Fibroblast of lung (primary cell): ENCODE measurements at places on chromosomes 16 and 17. TPM values are rescaled to one million over a fixed set of nuclear protein-coding genes. Genes with fewer than 3 reads are reported as not detected.
A peak's percentile ranks its signal among the peaks of the same experiment; 100 is the strongest.

The ABI3 gene
- not detected in 2 replicates for total RNA-seq

The CRHR1 gene
- total RNA-seq: not detected in 2 replicates

- H3K27me3 ChIP-seq: no peaks in the 10 kb centered on the region
- peaks cover 12% of the 10 kb centered on the region for H3K36me3 ChIP-seq
- no peak for DNase-seq
- no peak overlapping the region for H3K27ac ChIP-seq
- H3K4me3 ChIP-seq: no peak overlapping the region
- H3K4me1 ChIP-seq: no peaks in the 10 kb centered on the region
These were observed 68.2 kb downstream of the AP2B1 start for GRCh38 chr17:35655303-35655702.

The DNAAF1 gene
- not detected in 2 replicates for total RNA-seq

- DNase-seq: no peak
- H3K27ac ChIP-seq: no peak overlapping the region
- no peak overlapping the region for H3K4me3 ChIP-seq
- no peaks in the 10 kb centered on the region for H3K27me3 ChIP-seq
- no peaks in the 10 kb centered on the region for H3K36me3 ChIP-seq
These were observed 54.1 kb downstream of the PSMD12 start for GRCh38 chr17:67312265-67312664.

GRCh38 chr16:56349711-56350161 is 75.6 kb downstream of the AMFR start:
- no peaks in the 10 kb centered on the region for H3K36me3 ChIP-seq
- no peak overlapping the region for H3K4me3 ChIP-seq
- H3K4me1 ChIP-seq: no peaks in the 10 kb centered on the region

DNA sequence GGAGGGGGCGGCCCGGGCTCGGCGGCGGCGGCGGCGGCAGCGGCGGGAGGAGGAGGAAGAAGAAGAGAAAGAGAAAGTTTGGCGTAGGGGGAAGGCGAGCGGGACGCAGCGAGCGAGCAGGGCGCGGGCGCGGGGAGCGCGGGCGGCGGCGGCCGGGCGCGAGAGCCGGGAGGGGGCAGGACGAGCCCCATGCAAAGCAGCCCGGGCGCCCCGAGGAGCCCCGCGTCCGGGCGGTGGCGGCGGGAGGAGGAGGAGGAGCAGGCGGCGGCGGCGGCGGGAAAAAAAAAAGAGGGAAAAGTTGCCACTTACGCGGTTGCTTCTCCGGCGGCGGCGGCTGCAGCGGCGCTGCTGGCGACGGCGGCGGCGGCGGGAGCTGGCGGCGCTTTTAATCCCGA is 10.3 kb upstream of the ZFHX3 start:
- H3K27me3 ChIP-seq: no peaks in the 10 kb centered on the region
- H3K27ac ChIP-seq: peak overlapping the region; percentile 61
- DNase-seq: peak; percentile 36
- H3K4me1 ChIP-seq: peaks cover 16% of the 10 kb centered on the region
- H3K36me3 ChIP-seq: no peaks in the 10 kb centered on the region
- H3K4me3 ChIP-seq: peak overlapping the region; percentile 74

GRCh38 chr17:45981306-45981705 is 17.7 kb upstream of the STH start:
- H3K4me1 ChIP-seq: no peaks in the 10 kb centered on the region
- no peak for DNase-seq
- H3K36me3 ChIP-seq: no peaks in the 10 kb centered on the region
- peaks cover 6% of the 10 kb centered on the region for H3K27me3 ChIP-seq
- no peak overlapping the region for H3K27ac ChIP-seq

The HOXB4 gene
- total RNA-seq: 6.2 and 8.9 TPM in 2 replicates

DNA sequence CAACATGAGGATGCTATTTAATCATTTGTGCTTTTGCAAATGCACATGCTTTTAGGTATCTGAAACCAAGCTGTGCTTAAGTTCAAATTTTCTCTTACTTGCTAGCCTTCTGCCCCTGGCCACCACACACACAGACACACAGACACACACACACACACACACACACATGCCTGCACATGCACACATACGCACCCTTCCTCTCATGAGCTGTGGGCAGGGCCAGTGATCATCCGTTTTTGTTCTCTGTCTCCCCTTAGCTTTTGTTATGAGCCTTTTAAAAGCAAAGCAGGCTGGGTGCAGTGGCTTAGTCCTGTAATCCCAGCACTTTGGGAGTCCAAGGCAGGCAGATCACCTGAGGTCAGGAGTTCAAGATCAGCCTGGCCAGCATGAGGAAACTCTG is 34.2 kb downstream of the CD300LF start:
- no peak for DNase-seq
- no peaks in the 10 kb centered on the region for H3K36me3 ChIP-seq
- no peak overlapping the region for H3K4me3 ChIP-seq
- no peaks in the 10 kb centered on the region for H3K27me3 ChIP-seq
- no peak overlapping the region for H3K27ac ChIP-seq
- no peaks in the 10 kb centered on the region for H3K4me1 ChIP-seq

GRCh38 chr17:75640556-75641119 is 7.4 kb downstream of the SMIM5 start:
- H3K36me3 ChIP-seq: no peaks in the 10 kb centered on the region
- H3K27me3 ChIP-seq: no peaks in the 10 kb centered on the region
- no peak overlapping the region for H3K4me3 ChIP-seq
- no peak for DNase-seq

GRCh38 chr16:9443864-9444263 is 352.4 kb downstream of the HAPSTR1 start:
- no peak overlapping the region for H3K27ac ChIP-seq
- H3K4me3 ChIP-seq: no peak overlapping the region
- H3K4me1 ChIP-seq: no peaks in the 10 kb centered on the region
- H3K27me3 ChIP-seq: no peaks in the 10 kb centered on the region

The CDH8 gene
- under 0.01 TPM in 1 of 2 replicates, not detected in the other for total RNA-seq

GRCh38 chr17:37220607-37220953 is 155.2 kb upstream of the C17orf78 start:
- no peaks in the 10 kb centered on the region for H3K27me3 ChIP-seq
- H3K27ac ChIP-seq: no peak overlapping the region
- H3K4me3 ChIP-seq: no peak overlapping the region

The LRRC36 gene
- 0.51 and 0.66 TPM in 2 replicates for total RNA-seq

DNA sequence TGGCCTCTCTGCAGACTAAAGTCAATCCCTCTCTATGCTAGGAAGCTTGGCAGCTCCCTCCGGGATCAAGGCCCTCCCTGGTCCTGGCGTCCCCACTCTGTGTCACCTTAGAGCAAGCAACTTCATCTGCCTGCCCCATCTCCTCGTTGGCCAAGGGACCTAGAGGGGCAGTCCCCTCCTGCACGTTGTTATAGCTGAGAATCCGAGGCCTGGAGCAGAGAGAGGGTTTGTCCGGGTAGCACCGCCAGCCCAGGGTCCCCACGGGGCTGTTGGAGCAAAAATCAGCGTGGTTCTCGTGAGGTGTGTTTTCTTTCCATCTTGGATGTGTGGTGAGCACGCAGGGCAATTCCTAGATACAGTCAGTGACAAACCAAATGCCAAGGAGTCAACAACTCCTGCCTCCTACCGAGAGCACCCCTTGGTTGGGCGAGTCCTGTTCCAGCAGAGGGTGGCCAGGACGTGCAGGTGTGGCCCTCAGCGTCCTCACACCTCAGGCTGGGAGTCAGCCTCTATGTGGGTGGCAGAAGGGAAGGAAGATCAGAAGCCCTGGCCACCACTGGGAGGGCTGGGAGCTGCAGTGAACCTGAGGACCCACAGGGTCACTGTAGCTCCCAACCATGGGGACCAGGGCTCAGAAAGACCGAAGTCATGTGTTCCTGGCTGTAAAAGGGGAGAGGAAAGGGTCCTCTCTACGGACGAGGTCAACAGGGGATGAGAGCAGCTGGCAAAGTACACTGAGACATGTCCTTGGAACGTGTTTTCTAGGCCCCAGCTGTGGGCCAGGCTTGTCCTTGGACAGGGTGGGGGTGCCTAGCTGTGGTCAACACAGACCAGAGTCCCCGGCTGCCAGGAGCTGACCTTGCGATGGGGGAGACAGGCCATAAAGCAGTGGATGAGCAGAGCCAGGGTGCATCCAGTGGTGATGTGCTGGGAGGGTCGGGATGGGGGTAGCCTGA is 85.6 kb upstream of the CIBAR2 start:
- no peak for DNase-seq
- peaks cover 14% of the 10 kb centered on the region for H3K4me1 ChIP-seq
- no peak overlapping the region for H3K27ac ChIP-seq
- H3K27me3 ChIP-seq: no peaks in the 10 kb centered on the region
- H3K36me3 ChIP-seq: no peaks in the 10 kb centered on the region
- H3K4me3 ChIP-seq: no peak overlapping the region

- no peak overlapping the region for H3K4me3 ChIP-seq
- H3K27me3 ChIP-seq: no peaks in the 10 kb centered on the region
- no peaks in the 10 kb centered on the region for H3K4me1 ChIP-seq
- no peak overlapping the region for H3K27ac ChIP-seq
These were observed 85.3 kb downstream of the STXBP4 start for GRCh38 chr17:55053855-55054254.

- H3K4me1 ChIP-seq: peaks cover 3% of the 10 kb centered on the region
- no peak overlapping the region for H3K4me3 ChIP-seq
- no peak overlapping the region for H3K27ac ChIP-seq
These were observed 1.7 kb upstream of the CDR2 start for GRCh38 chr16:22375963-22376640.

DNA sequence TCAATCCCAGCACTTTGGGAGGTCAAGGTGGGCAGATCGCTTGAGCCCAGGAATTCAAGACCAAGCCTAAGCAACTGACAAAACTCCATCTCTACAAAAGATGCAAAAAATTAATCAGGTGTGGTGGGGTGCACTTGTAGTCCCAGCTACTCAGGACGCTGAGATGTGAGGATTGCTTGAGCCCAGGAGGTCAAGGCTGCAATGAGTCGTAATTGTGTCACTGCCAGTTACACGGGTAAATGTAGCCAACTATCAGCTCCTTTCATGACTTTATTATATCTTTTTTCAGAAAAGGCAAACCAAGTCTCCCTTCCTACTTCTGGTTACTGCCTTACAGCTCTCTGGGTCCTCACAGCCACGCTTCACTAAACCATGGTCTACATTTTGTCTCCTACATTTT is 4.0 kb downstream of the SDF2 start:
- H3K27me3 ChIP-seq: no peaks in the 10 kb centered on the region
- peaks cover 8% of the 10 kb centered on the region for H3K36me3 ChIP-seq
- H3K4me3 ChIP-seq: no peak overlapping the region
- peaks cover 2% of the 10 kb centered on the region for H3K4me1 ChIP-seq
- H3K27ac ChIP-seq: no peak overlapping the region

DNA sequence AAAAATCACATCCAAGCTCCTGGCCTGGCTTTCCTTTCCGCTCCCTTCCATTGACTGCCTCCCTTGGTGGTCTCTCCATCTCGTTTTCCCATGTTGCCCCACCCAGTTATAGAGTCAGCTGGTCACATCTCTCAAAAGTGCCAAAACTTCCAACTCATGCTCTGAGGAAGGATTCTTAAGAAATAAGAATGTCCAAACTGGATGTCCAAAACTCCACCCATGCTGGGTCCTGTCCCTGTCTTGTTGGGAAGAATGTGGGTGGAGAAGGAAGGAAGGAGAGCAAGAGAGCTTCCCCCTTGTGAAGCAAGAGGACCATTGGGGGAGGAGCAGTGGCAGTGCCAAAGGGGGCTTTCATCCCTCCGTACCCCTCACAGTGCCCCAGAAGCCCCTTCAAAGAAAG is 44.6 kb upstream of the MAP3K14 start:
- peaks cover 9% of the 10 kb centered on the region for H3K27me3 ChIP-seq
- no peaks in the 10 kb centered on the region for H3K4me1 ChIP-seq
- no peaks in the 10 kb centered on the region for H3K36me3 ChIP-seq
- no peak overlapping the region for H3K27ac ChIP-seq

DNA sequence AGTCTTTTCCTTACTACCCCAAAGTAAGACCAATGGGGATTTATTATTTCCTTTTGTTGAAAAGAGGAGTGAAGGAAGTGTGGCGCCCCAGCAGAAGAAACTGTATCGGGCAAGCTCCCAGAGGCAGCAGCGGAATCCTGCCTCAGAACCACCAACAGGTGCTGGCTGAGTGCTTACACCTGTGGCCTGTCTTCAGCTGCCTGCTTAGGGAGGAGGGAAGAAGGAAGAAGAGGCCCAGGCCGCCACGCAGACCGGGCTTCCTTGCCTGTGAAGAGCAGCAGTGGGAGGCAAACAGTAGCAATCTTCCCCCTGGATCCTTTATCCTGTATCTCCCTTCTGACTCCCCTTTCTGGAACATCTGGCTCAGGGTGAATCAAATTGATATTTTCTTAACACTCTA is 134.7 kb downstream of the AATF start:
- no peak overlapping the region for H3K27ac ChIP-seq
- H3K4me3 ChIP-seq: no peak overlapping the region
- peaks cover 15% of the 10 kb centered on the region for H3K36me3 ChIP-seq

DNA sequence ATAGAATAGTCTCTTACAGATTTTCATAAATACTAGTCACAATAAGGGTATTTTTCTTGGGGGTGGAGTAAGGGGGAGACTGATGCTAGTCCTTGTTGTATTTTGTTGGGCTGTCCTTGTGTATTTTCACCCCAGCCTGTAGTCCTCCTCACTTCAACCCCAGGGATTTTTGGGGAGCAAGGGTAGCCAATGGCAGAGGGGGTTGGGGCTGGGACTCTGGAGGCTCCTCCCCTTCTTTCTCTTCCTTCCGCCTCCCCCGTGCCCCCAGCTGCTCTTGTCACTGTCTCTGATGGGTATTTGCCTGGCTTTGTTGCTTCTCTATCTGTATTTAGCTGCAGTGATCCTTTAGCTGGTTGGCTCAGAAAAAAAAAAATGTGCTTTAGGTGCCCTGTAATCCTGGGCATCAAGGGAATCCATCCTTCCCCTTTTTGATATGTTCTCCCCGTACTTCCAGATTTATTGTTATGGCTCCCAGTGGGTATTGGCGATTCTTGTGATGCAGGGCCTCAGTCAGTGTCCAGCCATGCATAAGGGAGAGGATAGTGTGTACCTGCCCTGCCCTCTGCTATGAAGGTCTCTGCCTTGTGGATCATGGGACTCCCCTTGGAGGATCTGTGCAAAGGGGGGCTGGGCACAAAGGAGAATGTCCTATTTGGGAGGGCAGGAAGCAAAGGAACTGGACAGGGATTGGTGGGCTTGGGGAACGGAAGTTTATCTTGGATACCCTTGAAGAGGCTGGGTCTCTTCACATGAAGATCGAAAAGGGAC is 16.5 kb downstream of the SNF8 start:
- no peak for DNase-seq
- no peaks in the 10 kb centered on the region for H3K4me1 ChIP-seq
- H3K27me3 ChIP-seq: no peaks in the 10 kb centered on the region
- H3K36me3 ChIP-seq: peaks cover 31% of the 10 kb centered on the region
- no peak overlapping the region for H3K4me3 ChIP-seq

- no peaks in the 10 kb centered on the region for H3K36me3 ChIP-seq
- H3K27ac ChIP-seq: peak within 1 kb of the TSS; percentile 90
- H3K4me1 ChIP-seq: peaks cover 27% of the 10 kb centered on the region
- peak; percentile 76 for DNase-seq
- peak within 1 kb of the TSS; percentile 53 for H3K4me3 ChIP-seq
These were observed at the start of gene CCDC57 for GRCh38 chr17:82212331-82213250. Gene CCDC57, minus strand, starts transcription at chr17:82212842. Its CDS starts 10,898 bp downstream, at chr17:82201944.
